ENCODE measurements at places on chromosomes 6 and 20.

DNA sequence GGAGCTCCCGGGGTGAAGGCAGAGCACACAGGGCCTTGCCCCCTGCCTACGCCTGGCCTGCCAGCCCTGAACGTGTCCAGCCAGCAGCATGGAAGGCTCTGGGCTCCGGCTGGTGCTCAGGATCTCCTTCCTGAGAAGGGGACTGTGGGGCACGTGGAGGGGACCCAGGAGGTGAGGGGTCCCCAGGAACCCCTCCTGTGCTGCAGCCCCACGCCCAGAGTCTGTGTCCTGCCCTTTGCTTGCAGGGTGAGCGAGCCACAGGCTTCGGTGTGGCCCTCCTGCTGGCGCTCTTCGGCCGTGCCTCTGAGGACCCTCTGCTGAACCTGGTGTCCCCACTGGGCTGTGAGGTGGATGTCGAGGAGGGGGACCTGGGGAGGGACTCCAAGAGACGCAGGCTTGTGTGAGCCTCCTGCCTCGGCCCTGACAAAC, 22.3 kb downstream of the NPEPL1 start:
- no peak for DNase-seq

DNA sequence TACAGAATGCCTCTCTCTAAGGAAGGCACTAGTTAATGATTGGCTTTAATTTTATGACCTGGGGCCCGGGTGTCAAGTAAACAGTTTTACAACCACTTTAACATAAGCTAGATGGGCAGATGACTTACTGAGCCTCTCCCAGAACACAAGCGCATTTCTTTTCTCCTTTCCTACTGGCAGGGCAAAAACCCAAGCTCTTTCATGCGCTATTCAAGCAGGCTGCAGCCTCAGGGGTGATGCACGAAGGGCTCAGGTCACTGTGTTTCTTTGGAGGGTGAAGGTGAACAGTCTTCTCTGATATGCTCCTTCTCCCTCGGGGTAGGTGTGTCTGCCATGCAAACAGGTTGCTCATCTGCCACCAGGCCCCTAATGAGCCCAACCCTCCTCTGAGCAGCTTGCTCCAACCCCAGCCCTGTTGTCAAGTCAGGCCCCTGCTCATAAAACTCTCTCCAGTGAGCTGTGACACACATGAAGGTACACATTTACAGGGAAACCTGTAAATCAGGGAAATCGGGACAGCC, 73.5 kb upstream of the CDH4 start:
- DNase-seq = no peak

DNA sequence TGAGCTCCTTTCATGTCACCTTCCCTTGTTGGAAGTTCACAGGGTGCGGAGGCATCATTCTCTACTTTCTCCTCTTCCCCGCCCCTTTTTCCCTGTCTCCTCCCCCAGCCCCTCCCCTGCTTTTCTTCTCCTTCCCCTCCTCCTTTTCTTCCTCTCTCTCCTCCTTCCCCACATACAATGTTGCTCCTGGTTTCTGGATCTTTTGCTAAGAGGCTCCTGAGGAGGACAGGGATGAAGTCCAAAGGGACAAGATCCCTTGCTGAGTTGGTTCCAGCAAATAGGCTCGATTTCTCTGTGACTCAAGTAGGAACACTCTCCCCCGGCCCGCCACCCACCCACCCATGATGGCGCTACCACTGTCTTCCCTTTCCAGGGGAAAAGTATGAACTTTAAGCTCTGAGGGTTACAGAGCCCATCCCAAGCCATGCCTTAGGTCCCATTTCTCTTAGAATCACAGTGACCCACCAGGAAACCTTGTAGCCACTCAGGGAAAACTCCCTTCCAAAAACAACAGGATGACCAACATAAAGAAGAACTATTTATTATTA, 852 bp upstream of the TFEB start:
- DNase-seq = no peak

DNA sequence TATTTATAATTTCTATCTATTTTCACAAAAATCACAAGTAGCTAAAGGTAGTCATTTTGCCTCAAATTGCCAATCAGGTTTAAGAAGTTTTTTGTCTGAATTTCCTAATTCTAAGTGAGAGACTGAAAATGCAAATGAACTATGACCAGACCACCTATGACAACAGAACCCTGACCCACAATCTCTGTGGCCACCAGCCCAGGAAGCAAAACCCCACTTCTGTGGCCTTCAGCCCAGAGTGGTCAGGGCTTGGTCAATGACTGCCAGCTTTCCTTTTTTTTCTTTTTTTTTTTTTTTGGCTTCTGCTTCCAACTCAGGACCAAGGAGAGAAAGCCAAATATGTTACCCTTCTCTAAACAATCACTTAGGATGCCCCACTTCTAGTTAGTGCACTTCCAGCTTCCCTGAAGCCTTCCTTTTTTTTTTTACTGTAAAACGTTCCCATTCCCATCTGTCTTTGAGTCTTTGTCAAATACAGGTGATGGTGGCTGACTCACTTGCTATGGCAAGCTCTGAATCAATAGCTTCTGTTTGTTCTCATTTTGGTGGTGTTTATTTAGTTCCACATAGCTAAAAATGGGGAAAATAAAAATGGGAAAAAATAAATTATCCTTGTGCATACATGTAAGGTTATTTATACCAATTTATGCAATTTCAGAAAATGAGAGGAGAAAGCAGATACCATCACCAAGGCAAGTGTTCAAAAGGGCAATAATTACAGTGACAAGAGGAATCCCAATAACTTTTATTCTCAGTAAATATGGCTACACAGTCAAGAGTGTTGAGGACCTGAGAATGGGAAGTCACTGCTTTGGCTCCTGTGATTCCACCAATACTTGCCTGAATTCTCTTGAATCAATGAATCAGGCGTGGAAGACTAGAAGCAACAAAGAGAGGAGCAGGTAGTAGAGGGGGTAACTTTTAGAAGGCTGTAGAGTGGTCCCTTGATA, 170.3 kb upstream of the PDE7B start:
- DNase-seq = no peak

GRCh38 chr6:41940759-41941279, 789 bp downstream of the CCND3 start:
- DNase-seq = peak; percentile 66

All from GM06990 (cell line).